Activated CD8-positive, alpha-beta memory T cell treated with anti-CD3 and anti-CD28 coated beads for 4 hours (primary cell): ENCODE measurements at places on chromosomes 4 and X.

- DNase-seq: no peak
Observed at GRCh38 chr4:144687466-144687865, 41.5 kb downstream of the HHIP start.

GRCh38 chr4:171812665-171813525, at the start of gene GALNTL6:
Gene GALNTL6 (plus strand): TSS chr4:171813404.
- no peak for DNase-seq

DNA sequence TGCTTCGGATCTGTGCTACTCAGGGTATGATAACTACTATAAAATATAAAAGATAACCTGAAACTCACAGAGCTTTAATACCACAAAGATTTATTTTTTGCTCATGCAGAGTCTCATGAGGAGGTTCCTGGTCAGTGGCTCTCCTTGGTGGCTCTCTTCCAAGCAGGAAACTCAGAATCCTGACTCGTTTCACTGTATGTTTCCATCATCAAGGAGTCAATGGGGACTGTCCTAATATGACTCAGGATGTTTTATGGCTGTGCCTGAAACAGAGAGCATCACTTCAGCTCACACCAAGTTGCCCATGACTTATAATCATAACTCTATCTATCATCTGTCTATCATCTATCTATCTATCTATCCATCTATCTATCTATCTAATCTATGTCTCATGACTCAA, 620.8 kb upstream of the NR3C2 start:
- DNase-seq: no peak

DNA sequence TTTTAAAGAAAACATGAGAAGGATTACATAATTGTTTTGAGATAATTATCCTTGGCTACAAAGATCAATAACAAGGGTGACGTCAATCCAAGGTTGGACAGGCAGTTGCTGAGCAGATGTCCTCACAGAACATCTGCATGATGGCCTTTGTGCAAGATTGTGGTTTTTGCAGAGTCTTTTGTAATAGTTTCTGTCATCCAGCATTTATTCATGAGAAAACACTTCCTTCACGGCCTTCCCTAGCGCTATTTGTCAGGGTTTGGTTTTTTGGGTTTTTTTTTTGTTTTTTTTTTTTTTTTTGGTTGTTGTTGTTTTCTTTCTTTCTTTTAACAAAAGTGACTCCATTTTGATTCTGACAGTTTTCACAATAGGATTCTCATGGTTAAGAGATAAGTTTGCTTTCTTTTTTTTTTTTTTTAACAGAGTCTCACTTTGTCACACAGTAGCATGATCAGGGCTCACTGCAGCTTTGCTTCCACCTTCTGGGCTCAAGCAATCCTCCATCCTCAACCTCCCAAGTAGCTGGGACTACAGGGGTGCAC, 31.5 kb upstream of the ELF2 start:
- DNase-seq: no peak

DNA sequence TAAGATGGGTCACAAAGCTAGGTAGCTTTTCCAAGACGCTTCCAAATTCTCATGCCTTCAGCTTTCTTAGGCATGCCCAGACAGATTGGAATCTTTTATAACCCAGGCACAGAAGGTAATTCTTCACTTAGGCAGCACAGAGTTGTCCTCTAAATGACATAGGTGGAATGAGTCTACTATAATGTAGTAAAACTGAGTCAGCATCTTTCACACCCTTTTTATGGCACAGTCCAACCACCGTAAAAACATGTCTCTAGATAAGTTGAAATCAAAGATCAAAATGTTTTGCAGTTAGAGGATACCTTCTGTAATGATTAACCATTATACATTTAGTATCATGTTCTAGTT, 128.4 kb upstream of the FAT1 start:
- no peak for DNase-seq

GRCh38 chrX:136138939-136139338, 8.4 kb upstream of the FHL1 start:
- no peak for DNase-seq

DNA sequence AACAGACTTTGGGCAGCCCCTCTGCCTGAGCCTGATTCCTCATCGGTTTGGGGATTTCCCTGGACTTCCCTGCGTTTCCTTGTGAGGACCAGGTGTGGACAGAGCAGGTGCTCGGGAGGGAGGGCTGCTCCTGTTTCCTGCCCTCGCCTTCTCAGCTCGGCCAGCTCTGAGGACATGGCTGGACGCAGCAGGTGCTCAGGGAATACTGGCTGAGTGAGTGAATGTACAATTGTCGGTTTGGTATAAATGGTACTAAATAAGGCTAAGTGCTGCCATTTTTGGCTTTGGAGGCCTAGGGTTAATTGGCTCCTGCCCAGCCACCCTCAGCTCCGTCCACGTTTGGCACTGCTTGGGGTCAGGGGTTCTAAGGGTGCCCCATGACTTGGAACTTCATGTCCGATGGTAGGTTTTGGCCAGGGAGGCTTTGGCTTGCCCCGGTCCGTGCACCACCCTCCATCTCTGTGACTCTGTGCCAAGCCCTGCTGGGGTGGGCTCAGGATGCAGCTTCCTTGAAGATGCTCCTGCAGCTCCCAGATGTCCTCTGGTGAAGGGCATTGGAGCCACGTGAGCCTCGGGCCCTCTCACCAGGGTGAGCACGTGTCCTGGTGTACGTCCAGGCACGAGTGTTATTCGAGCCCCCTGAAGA, 45.0 kb upstream of the NKX1-1 start:
- DNase-seq: no peak

GRCh38 chr4:114782415-114783214, 184.0 kb downstream of the UGT8 start:
- DNase-seq: no peak

DNA sequence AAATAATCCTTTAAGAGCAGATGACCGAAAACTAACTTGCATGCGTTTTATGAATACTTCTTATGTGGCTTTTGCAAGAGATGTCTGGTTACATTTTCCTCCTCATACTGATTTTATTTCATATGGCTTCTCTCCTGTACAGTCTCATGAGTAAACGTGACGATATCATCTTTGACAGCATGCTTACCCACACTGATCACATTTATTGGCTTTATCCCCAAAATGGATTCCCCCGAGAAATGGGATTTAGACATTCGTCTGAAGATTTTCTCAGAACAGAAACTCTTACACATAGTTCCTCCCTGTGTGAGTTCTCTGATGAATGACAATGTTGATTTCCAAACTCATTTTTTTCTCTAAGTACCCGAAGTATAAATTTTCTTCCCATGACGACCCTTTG, 939.7 kb upstream of the LCORL start:
- DNase-seq: no peak
